ENCODE measurements at places on chromosomes 3 and 15.

DNA sequence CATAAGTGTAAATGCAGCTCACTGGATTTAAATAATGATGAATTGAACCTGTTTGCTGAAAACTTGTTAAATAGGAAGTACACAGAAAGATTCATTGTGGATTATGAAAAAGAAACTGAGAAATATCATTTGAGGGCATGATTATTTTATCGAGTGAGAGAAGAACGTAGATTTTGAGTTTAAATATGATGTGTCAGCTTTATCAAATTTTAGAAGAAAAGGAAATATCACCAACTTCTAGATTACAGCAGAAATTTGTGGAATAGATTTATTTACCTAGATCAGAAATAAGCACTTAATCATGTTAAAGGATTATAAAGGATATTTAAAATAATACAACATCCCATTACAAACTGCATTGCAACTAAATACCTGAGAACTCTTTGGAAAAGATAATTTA, 315.5 kb downstream of the ZPLD1 start:
- DNase-seq: no peak

DNA sequence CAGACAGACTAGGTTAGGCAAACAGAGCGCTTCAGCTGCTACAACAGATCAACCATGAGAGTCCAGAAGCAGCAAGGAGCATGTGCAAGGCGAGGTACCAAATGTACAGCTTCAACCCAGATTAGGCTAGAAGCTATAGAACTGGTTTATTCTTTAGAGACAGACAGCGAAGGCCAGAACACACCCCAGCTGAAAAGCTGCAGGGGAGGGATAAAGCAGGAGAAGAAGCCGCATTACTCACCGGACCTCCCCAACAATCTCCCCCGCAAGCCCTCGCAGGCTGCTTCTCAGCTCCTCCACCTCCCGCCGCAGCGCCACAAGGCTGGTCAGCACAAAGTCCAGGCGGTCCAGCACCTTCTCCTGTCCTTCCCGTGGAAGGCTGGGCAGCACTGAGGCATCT, 3.3 kb downstream of the RMDN3 start:
- no peak for DNase-seq

GRCh38 chr15:65275104-65275727, 11.5 kb downstream of the PARP16 start:
- no peak for DNase-seq

DNA sequence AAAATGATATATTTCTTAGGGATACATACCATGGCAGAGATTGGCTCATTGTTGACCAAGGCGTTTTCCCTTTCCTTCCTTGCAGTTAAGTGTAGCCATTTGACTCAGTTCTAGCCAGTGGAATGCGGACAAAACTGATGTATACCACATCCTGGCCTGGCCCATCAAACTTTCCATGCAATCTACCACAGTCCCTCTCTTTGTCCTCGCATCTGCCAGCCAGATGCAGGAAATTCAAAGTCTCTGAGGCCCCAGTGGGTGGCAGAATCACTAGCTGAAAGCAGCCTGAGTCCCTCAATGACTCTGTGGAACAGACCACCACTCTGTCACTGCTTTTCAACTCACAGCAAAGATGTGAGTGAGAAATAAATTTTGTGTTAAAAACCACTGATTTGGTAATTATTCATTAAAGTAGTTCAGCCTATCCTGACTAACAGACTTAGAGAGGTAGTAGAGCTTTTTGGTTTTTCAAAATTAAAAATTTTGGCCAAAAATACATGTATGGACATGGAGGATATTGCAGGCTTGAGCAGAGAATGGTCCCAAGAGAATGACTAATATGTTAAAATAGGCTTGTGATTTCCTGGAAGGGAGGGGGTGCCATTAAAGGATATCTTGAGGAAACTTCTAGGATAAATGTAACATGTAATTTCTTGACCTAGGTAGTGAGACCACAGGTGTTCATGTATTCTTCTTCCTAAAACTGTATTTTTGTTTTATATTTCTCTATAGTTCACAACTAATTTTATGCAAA, 10.9 kb downstream of the LRRFIP2 start:
- DNase-seq: no peak

DNA sequence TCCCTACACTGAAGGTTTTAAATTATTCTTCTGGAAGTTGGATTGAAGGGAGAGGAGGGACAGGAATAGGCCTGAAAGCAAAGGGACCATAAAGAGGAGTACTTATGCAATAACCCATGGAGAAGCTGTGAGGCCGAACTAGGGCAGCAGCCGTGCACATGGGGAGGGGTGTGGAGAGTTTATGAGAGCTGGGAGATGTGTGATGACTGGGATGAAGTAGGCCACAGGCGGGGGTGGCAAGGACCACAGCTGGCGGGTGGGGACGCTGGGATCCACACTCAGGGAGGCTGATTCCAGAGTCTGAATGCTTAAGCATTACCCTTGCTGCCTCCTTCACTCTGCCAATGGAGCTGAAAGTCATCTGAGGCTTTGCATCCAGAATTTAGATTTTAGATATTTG, 123.8 kb downstream of the ARNT2 start:
- DNase-seq: no peak

GRCh38 chr15:48407646-48408045, 76.4 kb downstream of the DUT start:
- DNase-seq: no peak

DNA sequence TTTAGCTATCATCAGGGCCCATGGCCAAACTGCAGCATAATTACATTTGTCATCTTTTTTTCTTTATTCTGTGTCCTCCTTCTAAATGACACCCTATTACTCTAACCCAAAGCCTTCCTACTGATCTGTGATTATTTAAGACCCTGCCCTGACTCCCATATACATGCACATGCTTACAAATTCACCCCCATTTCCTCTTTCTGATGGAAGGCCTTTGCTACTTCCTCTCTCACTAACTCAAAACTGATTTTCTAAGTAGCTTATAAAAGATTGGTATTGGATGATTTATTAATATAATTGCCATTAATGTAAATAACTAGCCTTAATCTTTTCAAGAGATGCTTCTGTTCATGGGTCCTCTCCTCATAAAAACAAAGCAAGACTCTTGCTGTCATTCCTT, 179.2 kb downstream of the EDEM1 start:
- DNase-seq: no peak

GRCh38 chr15:48494631-48495030, 150.9 kb downstream of the FBN1 start:
- no peak for DNase-seq
